ENCODE measurements at places on chromosomes 1 and 21. TPM values are rescaled to one million over a fixed set of nuclear protein-coding genes. Genes with fewer than 3 reads are reported as not detected.
A peak's percentile ranks its signal among the peaks of the same experiment; 100 is the strongest.

The KRTAP11-1 gene
- not detected for polyA plus RNA-seq

The UTP11 gene
- 36.2 TPM for polyA plus RNA-seq

The TFF2 gene
- polyA plus RNA-seq, result not detected

The CELA2B gene
- polyA plus RNA-seq, result not detected

The TMEM69 gene
- polyA plus RNA-seq, result 18.7 TPM

The LCE1C gene
- not detected for polyA plus RNA-seq

The RGS8 gene
- polyA plus RNA-seq, result not detected

The COQ8A gene
- polyA plus RNA-seq, result 243 TPM

GRCh38 chr1:201427963-201428362, 6.4 kb upstream of the TNNI1 start:
- no peak for DNase-seq

- DNase-seq, result no peak
Observed at GRCh38 chr1:4837752-4838151, 183.3 kb downstream of the AJAP1 start.

GRCh38 chr1:220928725-220929300, 49.6 kb downstream of the HLX start:
- no peak for DNase-seq

- no peak for DNase-seq
Observed at GRCh38 chr1:2570332-2570731, 14.2 kb downstream of the TNFRSF14 start.

- DNase-seq, result no peak
Observed at GRCh38 chr1:197170538-197170937, 24.1 kb upstream of the ASPM start.

DNA sequence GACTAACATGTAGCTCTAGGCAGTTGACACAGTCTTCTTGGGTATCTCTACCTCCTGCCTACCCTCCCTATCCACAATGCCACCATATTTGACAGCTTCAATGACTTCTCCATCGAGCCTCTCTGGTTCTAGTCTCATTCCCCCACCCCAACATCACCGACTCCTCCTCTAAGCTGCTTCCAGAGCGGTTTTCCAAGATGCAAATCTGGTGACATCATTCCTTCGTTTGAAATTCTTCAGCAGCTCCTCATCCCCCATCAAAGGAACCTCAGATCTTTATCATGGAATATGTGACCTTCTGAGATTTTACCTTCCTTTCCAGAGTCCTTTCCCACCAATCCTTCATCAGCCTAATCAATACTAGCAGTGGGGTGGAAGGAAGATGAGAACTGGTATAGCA, 352.4 kb upstream of the RUNX1 start:
- no peak for DNase-seq

DNA sequence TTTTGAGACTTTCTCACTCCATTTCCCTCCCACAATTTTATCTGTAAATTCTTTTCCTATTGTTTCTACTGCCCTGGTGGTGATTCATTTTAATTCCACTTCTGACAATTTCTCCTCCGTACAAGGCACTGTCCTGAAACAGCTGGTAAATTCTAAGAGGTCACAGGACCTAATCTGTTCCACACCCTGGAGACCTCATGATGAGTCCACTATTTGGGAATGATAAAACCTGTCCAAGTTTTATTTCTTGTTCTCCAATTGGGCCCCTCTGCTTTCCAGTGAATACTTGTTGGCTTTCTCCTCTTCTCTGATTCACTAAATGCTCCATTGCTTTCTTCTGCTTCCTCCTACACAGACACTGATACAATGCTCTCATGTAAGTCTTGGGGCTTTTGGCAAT, 343.1 kb upstream of the DUSP10 start:
- no peak for DNase-seq

- peak; percentile 79 for DNase-seq
Observed at GRCh38 chr1:16009030-16009460, 5.0 kb downstream of the SRARP start.

- DNase-seq, result no peak
Observed at GRCh38 chr1:198199105-198199504, 42.3 kb downstream of the NEK7 start.

GRCh38 chr1:158285756-158286241, 3.9 kb upstream of the CD1C start:
- no peak for DNase-seq

- DNase-seq, result no peak
Observed at GRCh38 chr1:87914396-87914795, 585.7 kb downstream of the LMO4 start.

DNA sequence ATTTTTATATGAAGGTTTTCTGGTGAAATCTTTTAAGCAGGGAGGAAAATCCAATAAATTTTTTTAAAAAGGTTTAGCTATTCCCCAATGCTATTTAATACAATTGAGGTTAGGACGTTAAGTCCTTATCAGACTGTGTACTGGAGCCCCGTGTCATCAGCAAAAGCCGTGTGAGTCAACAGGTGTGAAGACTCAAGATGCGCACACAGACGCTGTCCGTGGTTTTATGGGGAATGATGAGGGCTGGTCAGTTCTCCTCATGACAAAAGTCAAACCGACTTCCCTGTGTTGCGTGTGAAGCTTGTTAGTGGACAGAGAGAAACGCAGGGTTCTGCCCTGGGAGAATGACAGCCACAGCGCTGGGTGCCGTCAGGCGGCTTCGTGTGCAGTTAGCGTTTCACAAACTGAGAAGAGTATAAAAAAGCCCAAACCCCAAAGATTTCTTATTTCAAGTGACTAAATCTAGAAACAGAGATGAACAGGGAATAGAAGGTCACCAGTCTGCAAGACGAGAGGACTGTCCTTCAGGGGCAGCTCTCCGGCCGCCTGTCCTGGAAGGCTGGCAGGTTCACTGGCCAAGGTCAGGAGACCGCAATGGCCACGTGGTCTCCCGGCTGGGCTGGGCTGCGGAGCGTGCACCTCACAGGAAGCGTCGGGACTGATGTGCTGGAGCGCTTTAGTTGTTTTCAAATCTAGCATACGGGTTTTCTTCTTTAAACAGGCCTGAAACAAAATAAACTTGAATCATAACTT, 22.4 kb downstream of the PTTG1IP start:
- DNase-seq, result no peak

GRCh38 chr1:15684042-15684461, at the start of gene PLEKHM2:
PLEKHM2 (plus strand) TSS chr1:15684320; CDS start chr1:15684559, 239 bp downstream.
- DNase-seq, result peak; percentile 60

DNA sequence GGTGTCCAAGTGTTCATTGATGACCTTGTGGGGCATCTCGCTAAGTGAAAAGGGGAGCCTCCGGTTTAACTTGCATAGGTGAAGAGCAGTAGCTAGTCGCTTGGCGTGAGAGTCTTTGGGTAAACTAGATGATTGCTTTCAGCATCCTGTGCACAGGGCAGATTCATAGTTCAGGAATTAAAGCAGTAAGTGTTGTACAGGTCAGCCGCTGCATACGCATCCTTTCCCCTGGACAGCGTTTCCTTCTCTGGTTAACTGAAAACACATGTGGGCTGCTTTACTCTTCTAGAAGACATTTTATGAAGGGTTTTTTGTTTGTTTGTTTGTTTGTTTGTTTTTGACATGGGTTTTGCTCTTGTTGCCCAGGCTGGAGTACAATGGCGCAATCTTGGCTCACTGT, 12.1 kb downstream of the NDUFV3 start:
- DNase-seq, result no peak

- no peak for DNase-seq
Observed at GRCh38 chr1:202254454-202255252, 61.1 kb downstream of the LGR6 start.

- no peak for DNase-seq
Observed at GRCh38 chr1:74392840-74393239, 119.6 kb downstream of the LRRC53 start.

GRCh38 chr1:53326598-53327181, 1.2 kb downstream of the LRP8 start:
- no peak for DNase-seq

- no peak for DNase-seq
Observed at GRCh38 chr1:186782791-186783190, 46.0 kb upstream of the PLA2G4A start.

- no peak for DNase-seq
Observed at GRCh38 chr1:172177849-172178248, 242.6 kb upstream of the C1orf105 start.

GRCh38 chr1:3313576-3313950, 140.9 kb upstream of the ARHGEF16 start:
- DNase-seq, result peak; percentile 90

GRCh38 chr1:100358210-100358609, 5.9 kb downstream of the CDC14A start:
- DNase-seq, result no peak

GRCh38 chr1:53324728-53325297, 3.1 kb downstream of the LRP8 start:
- no peak for DNase-seq

DNA sequence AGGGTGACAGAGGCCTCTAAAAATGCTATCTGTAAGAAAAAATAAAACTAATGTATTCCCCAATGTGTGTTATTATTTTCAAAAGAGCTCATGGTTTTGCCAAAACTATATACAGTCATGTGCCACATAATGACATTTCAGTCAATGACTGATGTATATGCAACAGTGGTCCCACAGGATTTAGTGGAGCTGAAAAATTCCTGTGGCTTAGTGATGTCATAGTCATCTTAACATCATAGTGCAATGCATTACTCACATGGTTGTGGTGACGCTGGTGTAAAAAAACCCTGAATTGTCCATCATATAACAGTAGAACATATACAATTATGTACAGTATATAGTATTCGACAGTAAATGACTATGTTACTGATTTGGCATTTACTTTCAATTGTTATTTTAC, 172.4 kb downstream of the CACNA1E start:
- no peak for DNase-seq

- DNase-seq, result no peak
Observed at GRCh38 chr1:100866041-100866900, 28.4 kb downstream of the EXTL2 start.

GRCh38 chr1:234865171-234866006, 255.4 kb upstream of the IRF2BP2 start:
- DNase-seq, result no peak

GRCh38 chr1:213335084-213335483, 284.0 kb downstream of the RPS6KC1 start:
- no peak for DNase-seq

- DNase-seq, result peak; percentile 43
Observed at GRCh38 chr21:41812679-41813078, 45.8 kb upstream of the RIPK4 start.

DNA sequence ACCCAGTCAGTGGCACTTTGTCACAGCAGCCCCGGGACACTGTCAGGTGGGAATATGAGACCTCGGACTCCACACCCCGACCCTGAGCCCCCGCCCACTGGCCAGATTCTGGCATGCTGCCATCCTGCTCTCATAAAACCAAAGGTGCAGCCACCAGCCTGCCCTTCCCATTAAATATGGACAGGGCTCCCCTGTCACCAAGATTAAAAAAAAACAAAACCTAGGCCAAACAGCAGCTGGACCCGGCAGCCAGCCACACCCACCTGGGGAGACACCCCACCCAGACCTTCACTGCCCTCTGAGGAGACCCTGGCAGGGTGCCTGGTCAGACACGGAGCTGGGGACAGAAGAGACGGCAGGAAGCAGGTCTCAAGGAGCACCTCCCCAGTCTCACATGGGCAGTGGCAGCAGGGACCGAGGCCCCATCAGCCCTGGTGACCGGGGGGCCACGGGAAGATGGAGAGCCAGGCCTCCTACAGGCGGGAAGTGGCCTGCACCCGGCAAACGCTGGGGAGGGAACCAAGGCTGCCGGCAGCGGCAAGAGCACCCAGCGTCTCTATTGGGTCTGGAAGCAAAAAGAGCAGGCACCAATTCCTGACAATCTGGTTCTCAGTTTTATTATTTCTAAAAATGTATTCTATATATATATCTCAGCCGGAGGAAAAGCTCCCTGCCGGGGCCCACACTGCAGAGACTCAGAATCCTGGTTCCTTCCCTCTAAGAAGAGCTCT, 61.9 kb downstream of the ACOT7 start:
- no peak for DNase-seq

DNA sequence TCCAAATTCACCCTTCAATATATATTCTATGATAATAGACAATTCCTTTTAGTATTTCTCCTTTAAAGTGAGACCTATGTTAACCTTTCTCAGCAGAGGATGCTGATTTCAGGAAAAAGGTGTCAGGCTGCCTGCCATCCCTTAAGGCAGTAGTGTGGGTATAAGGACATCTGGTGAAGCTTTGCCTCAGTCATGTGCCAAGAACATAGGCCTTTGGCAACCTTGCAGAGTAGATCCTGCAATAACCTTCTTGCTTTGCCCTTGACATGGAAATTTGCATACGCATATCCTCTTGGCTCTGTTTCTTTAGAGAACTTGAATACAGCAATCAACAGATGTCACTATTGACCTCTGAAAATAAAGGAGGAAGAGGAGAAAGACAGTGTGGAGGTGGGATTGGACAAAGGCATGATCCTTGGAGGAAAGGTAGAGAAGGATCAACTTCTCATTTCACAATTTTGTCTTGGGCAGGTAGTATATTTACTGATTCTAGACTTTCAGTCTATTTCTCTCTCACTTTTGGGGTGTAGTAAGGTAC, 21.1 kb upstream of the ZRANB2 start:
- DNase-seq, result no peak

GRCh38 chr1:4265836-4266235, 365.8 kb upstream of the C1orf174 start:
- DNase-seq, result no peak

DNA sequence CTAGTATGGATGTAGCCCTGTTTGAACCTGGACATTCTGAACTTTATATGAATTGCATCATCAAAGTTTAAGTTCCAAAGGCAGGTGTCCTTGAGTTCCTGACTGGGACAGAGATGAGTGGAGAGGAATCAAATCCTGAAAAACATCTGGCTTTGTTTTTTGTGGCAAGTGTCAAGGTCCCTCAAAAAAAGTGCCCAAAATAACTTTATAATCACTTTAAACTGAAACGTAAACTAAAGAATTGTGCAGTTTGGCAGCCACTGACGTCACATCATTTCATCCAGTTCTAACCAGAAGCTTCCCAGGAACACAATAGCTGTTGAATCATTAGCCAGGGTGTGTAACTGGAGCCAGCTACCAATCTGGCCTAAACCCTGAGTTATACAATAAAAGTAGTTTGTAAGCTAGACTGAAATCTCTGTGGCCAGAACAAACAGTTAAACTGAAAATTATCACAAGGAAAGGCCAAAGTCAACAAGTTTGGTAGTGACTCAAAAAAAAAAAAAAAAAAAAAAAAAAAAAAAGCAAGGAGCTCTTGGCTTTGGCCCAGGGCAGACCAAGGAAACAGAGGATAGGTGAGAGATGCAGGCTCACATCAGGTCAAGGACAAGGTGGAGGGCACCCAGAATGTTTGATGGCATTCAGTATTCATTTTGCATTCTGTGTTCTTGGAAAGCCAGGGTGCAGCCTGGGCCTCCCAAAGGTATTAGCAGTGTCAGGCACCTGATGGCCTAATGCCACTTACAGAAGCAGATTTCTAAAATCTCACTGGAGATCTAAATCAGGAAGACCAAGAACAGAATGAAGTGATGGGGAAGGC, 74.3 kb downstream of the TNFSF18 start:
- no peak for DNase-seq

DNA sequence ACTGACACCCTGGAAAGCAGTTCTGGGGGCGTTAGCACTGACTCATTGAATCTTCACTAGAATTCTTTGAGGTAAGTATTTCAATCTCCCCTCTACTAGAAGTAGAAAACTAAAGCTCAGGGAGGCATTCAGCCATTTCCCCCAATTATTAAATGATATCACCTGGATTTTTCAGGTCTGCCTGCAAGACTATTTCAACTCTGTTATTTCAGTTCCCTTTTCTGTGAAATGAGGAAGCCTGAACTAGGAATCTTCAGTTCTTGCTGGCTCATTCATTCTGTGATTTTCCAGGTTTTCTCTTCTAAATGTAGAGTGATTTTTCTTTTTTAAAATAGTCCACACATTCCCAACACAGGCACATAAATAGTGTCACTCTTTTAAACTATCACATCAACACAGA, 337.0 kb upstream of the NR5A2 start:
- no peak for DNase-seq
